ENCODE measurements at places on chromosomes 12 and 14. TPM values are rescaled to one million over a fixed set of nuclear protein-coding genes. Genes with fewer than 3 reads are reported as not detected.

GRCh38 chr14:90990141-90990540, 70.3 kb downstream of the RPS6KA5 start:
- no peak for DNase-seq
- peaks cover 4% of the 10 kb centered on the region for H3K36me3 ChIP-seq
- no peak overlapping the region for H3K4me3 ChIP-seq
- H3K27me3 ChIP-seq: no peaks in the 10 kb centered on the region

DNA sequence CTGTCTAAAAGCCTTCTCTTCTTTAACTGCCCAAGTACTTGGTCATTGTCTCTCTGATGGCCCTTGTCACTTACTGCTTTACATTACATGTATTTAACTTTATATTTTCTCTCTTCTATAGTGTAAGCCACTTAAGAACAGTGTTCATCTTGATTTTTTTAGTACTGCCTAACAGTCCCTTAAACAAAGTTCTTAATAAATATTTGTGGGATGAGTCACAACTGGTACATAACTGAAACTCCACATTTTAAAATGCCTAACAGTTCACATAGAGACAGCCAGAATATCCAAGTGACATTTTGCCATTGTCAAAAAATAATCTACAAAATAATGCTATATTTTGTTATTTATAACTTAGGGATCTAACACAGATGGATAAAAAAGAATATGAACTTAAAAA, 146.6 kb downstream of the STXBP6 start:
- no peak for DNase-seq
- H3K27me3 ChIP-seq: no peaks in the 10 kb centered on the region
- no peaks in the 10 kb centered on the region for H3K36me3 ChIP-seq
- no peak overlapping the region for H3K27ac ChIP-seq

DNA sequence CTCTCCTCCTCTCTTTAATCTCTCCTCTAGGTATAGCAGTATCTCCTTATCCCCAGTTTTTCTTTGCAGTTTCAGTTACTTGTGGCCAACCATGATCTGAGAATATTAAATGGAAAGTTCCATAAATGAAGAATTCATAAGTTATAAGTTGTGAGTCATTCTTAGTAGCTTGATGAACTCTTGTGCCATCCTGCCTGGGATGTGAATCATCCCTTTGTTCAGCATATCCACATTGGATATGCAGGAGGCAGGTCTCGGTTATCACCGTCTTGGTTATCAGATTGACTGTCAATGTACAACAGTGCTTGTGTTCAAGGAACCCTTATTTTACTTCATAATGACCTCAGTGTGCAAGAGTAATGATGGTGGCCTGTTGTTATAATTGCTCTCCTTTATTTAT, 134.0 kb downstream of the TMEM117 start:
- DNase-seq: no peak
- no peak overlapping the region for H3K4me3 ChIP-seq
- no peak overlapping the region for H3K27ac ChIP-seq
- no peaks in the 10 kb centered on the region for H3K27me3 ChIP-seq
- no peaks in the 10 kb centered on the region for H3K36me3 ChIP-seq

DNA sequence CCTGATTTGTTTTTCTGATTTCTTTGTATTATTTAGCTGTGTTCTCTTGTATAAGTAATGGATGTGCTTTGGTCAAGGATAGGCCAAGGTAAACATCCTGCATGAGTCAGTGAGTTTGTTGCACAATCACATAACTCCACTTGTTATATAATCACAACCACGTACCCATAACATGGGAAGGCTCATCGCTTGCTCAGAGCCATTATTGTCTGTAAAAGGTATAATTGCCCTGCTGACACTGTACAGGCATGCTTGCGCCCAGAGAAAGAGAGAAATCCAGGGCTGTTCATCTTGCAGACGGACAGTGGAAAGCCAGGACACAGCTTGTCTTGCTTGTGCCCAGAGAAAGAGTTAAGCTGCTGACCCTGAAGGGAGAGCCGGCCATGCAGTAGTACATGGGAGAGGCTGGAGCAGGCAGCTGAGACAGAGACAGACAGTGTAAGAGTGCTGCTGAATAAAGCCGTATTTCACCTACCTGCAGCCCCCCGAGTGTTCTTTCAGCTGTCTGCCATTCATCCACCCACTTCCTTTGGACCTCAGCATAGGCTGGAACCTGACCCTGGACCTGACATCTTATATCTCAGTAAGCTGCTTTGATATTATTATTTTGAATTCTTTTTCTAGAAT, 174.7 kb upstream of the DAAM1 start:
- no peak overlapping the region for H3K27ac ChIP-seq
- no peaks in the 10 kb centered on the region for H3K4me1 ChIP-seq
- DNase-seq: no peak
- no peak overlapping the region for H3K4me3 ChIP-seq
- H3K36me3 ChIP-seq: no peaks in the 10 kb centered on the region
- H3K27me3 ChIP-seq: no peaks in the 10 kb centered on the region

Gene DIO2
- 0.79 TPM for polyA plus RNA-seq

Gene MEG3
- 248 TPM for polyA plus RNA-seq

Gene TMEM132C
- 1.3 TPM for polyA plus RNA-seq

Gene AQP6
- 0.49 TPM for polyA plus RNA-seq

Gene AKAP3
- polyA plus RNA-seq: 2.4 TPM

All from large intestine (tissue), 12 donors.